CD4-positive, alpha-beta T cell treated with Interleukin-6 at 100 ng/mL for 8 hours (primary cell): ENCODE measurements at places on chromosomes 12 and 14.

DNA sequence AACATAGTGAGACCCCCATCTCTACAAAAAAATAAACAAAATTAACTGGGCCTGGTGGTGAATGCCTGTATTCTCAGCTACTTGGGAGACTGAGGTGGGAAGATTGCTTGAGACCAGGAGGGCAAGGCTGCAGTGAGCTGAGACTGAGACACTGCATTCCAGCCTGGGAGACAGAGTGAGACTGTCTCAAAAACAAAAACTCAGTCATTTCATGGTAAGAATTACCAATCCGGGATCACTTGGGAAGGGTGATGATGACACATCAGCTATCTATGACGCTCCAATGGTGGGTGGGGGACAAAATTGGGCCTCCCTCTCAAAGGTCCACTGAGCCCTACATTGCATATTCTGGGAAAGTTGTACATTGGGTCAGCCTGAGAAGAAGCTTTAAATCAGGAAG lies 47.7 kb downstream of the SERPINA3 start:
- no peak for DNase-seq

DNA sequence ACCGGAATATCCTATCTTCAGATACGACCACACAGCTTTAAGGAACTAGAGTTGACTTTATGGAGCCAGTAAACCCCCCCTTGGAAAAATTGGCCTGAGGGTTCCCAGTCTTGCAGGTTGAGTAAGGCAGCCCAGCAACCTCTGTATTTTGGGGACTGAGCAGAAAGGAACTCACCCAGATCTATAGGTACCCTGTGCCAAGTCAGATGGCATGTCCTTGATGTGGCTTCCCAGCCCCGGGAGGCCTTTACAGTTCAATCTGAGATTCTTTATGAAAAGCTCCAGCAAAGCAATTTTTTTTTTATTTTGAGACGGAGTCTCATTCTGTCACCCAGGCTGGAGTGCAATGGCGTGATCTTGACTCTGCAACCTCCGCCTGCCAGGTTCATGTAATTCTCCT lies 27.6 kb downstream of the TMEM121 start:
- DNase-seq = no peak

DNA sequence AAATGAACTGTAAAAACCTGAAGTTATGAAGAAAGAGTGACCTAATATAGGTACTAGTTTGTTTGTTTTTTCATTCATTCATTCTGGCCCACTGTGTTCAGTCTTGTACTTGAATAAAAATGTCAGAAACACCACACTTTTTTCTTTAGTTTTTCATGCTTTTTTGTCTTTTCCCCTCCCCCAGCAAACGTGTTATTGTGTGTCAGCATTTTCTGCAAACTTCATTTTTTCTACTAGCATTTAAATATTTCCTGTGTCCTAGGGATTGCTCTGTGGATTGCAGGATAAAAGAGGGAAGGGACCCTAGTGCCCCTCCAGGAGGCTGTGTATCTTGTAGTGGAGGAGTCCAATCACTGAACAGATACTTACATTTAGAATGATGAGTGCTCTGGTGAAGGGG lies 42.2 kb downstream of the ETNK1 start:
- DNase-seq = no peak

- no peak for DNase-seq
Measured at GRCh38 chr14:81127785-81128184, 93.0 kb downstream of the GTF2A1 start.

DNA sequence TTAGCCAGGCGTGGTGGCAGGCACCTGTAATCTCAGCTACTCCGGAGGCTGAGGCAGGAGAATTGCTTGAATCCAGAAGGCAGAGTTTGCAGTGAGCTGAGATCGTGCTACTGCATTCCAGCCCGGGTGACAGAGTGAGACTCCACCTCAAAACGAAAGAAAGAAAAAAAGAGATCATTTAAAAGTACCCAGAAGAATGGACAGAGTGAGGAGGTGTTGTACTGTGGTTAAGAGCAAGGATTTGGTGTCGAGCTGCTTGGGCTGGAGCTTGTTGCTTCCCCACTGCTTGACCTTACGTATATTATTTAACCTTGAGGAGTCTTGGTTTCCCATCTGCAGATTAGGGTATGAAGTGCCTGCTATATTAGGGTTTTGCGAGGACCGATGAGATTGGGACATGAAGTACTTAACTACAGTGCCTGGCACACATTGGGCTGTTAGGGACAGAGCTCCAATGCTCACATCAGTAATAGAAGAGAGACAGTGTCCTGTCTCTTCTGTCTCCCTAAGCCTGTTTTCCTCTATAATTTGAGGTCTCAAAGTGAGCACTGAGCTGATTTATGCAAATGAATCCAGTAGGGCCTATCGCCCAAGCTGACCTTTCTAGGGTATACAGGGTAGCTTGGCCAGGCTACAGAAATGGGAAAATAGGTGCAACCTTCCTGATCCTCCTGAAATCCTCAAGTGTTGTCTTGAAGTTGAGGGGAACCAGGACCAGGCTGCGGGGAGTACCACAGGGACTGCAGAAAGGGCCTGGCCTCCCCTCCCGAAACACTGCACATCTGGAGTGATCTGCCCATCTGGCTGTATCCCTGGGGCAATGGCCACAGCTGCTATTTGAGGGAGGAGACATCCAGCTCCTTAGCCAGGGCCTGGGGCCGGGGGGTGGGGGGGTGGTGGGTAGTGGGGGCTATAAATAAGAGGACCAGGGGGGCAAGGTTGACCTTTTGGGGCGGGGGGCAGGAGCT lies 8.6 kb upstream of the HDAC7 start:
- DNase-seq = no peak

DNA sequence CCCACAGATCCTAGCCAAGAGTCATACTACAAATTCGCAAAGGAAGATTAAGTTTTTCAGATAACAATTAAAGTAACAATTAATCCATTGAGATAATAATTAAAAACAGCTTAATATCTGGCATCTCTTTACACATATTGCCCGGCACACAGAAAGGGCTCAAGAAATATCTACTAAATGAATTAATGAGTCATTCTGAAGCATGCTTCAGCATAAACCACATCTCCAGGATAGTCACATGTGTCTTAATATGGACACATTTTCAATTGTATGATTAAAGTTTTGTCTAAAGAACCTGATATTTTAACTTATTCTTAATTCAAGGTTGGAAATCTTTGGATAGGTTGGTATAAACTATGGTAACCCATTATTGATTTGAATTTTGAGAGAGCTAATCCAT lies 9.6 kb downstream of the ITPR2 start:
- DNase-seq = no peak

DNA sequence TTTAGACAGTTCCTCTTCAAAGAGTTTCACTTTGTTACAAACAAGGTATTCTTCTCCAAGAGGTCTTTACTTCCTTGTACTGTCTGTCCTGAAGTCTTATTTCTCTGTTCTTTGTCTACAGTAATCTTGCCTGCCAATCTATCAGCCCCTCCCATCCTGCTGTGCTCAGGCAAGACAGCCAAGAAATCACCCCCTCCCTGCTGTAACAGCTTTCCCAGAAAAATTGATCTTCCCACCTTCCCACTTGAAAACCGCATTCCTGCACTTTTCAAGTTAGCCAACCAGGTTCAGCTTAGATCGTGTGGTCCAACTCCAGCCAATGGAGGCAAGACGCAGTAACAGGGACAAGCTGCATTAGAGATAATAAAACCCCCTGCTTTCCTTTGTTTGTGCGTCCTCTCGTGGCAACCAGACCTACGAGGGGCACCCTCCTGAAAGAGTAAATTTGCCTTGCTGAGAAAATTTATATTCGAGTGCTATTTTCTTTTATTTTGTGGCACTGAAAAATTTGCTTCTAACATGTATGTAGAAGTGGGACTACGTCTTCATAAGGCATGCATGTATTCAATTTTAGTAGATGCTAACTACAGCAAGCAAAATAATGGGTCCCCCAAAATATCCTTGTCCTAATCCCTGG lies 46.5 kb upstream of the ESR2 start:
- no peak for DNase-seq

DNA sequence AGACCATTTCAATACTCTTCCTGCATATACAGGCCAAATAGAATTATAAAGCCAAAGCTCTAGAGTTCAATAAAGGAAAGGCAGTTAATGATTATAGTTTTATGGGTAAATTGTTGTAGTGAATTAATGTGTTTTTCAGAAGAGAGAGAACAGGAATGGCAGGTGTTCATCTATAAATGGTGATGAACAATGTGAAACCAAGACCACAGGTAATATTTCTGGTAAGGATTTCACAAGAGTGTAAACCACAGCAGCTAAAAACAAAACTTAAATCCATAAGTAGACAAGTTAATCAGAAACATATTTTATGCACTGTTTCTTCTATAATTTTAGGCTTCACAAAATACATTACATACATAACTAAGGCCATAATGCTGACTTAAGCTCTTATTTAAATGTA lies 204.4 kb downstream of the SYT1 start:
- DNase-seq = no peak

DNA sequence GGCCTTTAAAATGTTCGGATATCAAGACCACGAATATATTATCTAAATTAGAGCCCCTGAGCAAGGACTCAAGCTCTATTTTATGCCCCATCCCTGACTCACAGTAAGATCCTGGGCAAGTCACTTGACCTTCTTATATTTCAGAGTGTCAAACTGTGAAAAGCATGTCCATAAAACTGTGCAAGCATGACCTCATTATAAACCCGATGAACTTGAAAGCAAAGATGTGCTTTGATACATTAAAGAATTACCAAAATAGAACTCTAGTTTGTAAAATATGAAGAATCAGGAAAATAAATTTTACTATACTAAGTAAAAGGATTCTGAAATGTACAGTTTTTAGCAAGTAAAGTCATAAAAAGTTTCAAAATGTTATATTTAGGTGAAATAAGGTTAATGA lies 2.9 kb upstream of the CALM1 start:
- DNase-seq = no peak

- peak; percentile 80 for DNase-seq
Measured at GRCh38 chr12:12008931-12009611, 61.7 kb upstream of the BCL2L14 start.

- DNase-seq = no peak
Measured at GRCh38 chr12:1519642-1520041, 74.7 kb downstream of the FBXL14 start.

DNA sequence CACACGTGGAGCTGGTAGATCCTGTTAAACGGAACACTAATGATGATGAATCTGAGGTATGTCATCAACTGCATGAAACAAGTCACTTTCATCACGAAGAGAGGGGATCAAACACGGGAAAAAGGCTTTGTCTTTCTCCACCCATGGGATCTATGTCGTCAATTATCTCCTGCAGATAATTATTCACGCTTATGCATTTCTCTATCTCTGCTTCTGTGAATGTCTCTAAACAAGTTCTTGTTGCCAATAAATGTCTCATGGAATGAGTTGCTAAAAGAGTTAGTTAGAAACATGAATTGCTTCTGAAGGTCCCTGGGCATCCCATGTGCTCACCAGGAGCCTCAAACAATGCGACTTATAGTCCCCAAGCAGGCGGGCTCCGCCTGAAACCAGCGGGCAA lies 1228.2 kb upstream of the TMEM132C start:
- DNase-seq = no peak

- DNase-seq = no peak
Measured at GRCh38 chr12:31005256-31005943, 68.3 kb upstream of the DDX11 start.

- no peak for DNase-seq
Measured at GRCh38 chr12:117986705-117987469, 18.1 kb upstream of the KSR2 start.

- no peak for DNase-seq
Measured at GRCh38 chr12:51850081-51850964, 1.8 kb upstream of the FIGNL2 start.

DNA sequence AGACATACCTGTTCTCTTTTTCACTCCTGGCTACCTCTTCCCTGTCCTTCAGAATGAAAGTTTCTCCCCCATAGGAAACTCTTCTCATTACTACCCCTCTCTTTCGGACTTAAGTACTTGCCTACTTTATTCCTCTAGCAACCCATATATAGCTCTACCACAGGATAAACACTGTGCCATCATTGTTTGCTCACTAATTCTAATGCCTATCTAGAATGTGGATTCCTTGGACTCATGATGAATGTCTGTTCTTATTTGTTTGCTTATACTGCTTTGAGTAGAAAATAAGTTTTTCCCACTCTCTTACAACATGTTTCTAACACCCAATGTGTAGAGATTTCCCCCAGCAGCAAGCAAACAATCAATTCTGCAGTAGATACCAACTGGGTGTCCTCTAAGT lies 1094.9 kb downstream of the SLC6A15 start:
- DNase-seq = no peak

GRCh38 chr14:90671382-90672234 lies 144.6 kb downstream of the TTC7B start:
- DNase-seq = no peak

- DNase-seq = no peak
Measured at GRCh38 chr14:67579040-67579439, 21.0 kb downstream of the PIGH start.

DNA sequence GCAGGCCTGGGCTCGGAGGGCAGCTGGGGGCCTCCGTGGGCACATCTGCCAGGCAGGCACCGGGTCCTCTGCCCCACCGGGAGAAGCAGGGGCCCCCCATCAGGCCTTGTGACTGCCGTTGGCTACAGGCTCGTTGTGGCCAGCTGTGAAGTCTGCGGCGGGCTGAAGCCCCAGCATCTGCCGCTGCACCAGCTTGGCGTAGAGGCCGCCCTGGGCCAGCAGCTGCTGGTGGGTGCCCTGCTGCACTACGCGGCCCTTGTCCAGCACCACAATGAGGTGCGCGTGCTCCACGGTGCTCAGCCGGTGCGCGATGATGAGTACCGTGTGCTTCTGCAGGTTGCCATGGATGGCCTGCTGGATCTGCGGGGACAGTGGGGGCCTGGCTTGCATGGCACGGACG lies 33.9 kb upstream of the VPS37B start:
- no peak for DNase-seq

GRCh38 chr12:103503546-103504480 lies 8.0 kb upstream of the C12orf42 start:
- DNase-seq = peak; percentile 41

DNA sequence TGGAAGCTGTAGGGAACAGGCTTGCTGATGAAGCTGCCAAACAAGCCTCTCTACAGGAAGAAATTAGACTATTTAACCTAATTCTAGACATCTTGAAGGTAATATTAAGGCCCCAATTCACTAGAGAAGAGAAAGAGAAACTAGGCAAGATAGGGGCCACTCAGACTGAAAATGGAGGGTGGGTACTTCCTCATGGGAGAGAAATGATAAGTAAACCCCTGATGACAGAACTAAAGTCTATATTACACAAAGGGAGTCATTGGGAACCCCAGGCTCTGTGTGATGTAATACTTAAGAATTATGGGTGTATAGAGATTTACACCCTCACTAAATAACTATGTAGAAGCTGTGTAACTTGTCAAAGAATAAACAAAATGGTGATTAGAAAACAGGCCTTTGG lies 64.3 kb downstream of the APOBEC1 start:
- DNase-seq = no peak

DNA sequence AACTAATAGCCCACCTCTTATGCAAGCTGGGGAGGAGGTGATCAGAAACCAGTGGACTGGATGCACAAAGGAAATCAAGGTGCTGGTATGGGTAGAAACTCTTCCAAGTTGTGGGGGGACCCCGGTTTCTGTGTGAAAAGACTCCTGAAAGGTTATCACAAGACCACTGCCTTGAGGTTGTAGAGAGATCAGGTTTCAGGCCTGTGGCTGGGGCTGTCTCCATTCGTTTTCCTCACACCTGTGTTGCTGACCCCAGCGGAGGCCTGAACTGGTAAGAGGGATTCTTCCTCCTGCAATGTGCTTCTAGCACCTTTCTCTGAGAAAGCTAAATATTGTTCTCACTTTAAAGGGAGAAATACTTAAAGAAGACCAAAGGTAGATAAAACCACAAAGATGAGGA lies 9.3 kb upstream of the OR4K5 start:
- DNase-seq = no peak
